Activated naive CD8-positive, alpha-beta T cell treated with anti-CD3 and anti-CD28 coated beads, Interleukin-2, amount 10 ng/mL, durations not matched to agents 7 days and 5 days (primary cell): ENCODE measurements at places on chromosomes 11 and 22. TPM values are rescaled to one million over a fixed set of nuclear protein-coding genes. Genes with fewer than 3 reads are reported as not detected.

The KCNQ1 gene
- 24.2 TPM for total RNA-seq

GRCh38 chr11:5467527-5467926 lies 18.4 kb downstream of the OR51I2 start:
- DNase-seq: no peak

The CABP4 gene
- 2.8 TPM for total RNA-seq

The MAP6 gene
- not detected for total RNA-seq

- DNase-seq: no peak
Measured at GRCh38 chr11:85749287-85749834, 61.6 kb downstream of the SYTL2 start.

- no peak for DNase-seq
Measured at GRCh38 chr11:122242731-122243130, 126.7 kb upstream of the BLID start.

The UBQLN3 gene
- total RNA-seq: not detected
